CD4-positive, alpha-beta T cell treated with Interleukin-21 for 1 hour (primary cell): ENCODE measurements at places on chromosomes 13 and 19.

DNA sequence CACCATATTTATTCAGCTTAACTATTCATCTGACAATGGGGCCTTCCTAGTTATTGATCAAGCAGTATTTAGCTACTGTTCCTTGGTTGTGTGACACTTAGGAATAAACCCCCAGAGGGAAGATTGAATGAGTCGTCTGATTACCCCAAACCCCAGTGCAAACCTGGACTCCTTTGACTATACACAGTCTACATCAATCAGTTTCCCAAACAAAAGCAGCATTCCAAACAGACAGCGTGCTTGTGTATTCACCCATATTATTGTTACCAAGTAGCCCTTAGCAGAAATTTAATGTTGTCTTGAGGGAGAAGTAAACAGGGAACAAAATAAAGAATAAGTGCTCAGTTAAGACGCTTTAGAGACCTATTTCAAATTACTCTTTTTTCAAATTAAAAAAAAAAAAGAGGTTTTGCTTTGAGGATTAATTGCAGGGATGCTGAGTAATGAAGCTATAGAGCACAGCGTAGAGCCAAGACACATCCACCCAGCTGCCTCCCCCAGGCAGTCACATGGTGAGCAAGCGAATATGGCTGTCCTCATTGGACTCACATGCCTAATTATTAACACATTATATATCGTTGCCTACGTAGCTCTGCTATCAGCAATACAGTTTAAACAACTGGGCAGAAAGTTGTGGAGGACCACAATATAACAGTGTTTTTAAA lies 14.7 kb upstream of the B3GLCT start:
- no peak for DNase-seq

DNA sequence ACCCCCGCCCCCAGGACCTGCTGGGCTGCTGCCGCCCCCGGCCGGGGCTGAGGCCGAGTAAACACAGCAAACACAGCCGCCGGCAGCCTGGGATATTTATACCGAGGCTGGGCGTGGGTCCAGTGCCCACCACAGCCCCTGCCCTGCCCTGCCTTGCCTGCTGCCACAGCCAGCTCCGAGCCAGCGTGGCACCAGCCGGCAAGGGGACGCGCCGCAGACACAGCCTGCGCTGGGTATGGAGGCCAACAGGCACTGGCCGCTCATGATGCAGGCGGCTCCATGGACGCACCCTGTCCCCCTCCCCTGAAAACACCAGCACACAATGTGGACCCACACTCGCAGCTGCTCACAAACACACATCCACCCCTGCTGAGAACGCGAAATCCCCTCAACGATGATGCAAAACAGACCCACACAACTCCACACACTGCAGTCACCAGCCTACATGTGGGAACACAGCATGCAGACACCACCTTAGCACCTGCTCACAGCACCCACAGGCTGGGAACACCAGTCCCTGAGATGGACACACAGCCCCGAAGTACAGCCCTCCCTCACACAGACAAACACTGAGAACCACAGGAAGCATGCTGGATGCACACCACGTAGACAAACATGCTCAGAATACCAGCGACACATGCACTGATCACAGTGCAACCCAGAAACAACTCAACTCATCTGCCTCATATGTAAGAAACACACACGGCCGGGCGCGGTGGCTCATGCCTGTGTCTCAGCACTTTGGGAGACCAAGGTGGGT lies 16.2 kb downstream of the CCDC97 start:
- DNase-seq: peak; percentile 28

DNA sequence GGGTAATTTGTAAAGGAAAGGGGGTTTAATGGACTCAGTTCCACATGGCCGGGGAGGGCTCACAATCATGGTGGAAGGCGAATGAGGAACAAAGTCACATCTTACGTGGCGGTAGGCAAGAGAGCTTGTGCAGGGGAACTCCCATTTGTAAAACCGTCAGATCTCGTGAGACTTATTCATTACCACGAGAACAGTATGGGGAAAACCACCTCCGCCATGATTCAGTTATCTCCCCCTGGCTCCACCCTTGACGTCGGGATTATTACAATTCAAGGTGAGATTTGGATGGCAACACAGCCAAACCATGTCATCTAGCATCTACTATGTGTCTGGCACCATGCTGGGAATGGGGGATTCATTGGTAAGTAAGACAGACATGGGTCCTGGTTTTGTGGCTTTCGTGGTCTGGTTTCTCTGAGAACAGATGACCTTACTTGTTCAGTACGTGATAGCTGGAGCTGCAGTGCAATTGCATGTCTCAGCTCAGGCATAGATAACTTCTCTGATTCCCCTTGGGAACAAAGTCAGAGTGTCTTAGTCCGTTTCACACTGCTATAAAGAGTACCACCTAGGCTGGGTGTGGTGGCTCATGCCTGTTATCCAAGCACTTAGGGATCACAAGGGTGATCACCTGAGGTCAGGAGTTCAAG lies 8.3 kb downstream of the ZNF554 start:
- no peak for DNase-seq

- DNase-seq: no peak
Observed at GRCh38 chr13:100825557-100825956, 151.0 kb upstream of the TMTC4 start.

GRCh38 chr13:46628622-46629365 lies 75.8 kb downstream of the LRCH1 start:
- DNase-seq: no peak

- no peak for DNase-seq
Observed at GRCh38 chr19:6873708-6874431, 13.5 kb upstream of the ADGRE1 start.

- no peak for DNase-seq
Observed at GRCh38 chr13:104256701-104257100, 1190.5 kb upstream of the SLC10A2 start.

GRCh38 chr19:42629191-42629590 lies 34.5 kb upstream of the CEACAM8 start:
- no peak for DNase-seq

GRCh38 chr19:14502334-14503092 lies 6.6 kb upstream of the GIPC1 start:
- no peak for DNase-seq

DNA sequence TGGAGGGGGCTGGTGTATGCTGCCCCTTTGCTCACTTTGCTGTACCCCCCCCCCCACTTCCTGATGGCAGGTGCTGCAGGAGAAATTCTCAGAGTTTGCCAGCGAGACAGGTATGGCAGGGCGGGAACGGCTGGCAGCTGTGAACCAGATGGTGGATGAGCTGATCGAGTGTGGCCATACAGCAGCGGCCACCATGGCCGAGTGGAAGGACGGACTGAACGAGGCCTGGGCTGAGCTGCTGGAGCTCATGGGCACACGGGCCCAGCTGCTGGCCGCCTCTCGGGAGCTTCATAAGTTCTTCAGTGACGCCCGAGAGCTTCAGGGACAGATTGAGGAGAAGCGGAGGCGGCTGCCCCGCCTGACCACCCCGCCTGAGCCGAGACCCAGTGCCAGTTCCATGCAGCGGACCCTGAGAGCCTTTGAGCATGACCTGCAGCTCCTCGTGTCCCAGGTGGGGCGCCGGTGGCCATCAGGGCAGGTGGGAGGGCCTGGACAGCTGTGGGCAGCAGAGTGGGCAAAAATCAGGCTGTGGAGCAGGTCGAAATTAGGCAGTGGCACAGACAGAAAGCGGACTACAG lies 19.6 kb upstream of the SHKBP1 start:
- DNase-seq: no peak

- DNase-seq: no peak
Observed at GRCh38 chr19:40808497-40808896, 9.5 kb downstream of the EGLN2 start.

DNA sequence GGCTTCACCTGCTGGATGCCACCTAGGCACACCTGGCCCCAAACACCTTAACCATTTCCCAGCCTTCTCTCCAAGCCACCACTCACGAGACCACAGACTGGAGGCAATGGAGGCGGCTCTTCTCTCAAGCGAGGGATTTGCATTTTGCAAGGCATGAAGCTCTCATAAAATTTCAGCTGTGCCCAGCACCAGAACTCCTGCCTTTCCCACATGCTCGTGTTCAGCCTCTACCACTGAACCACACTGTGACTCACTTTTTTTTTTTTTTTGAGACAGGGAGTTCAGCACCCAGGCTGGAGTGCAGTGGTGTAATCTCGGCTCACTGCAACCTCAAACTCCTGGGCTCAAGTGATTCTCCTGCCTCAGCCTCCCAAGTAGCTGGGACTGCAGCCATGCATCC lies 10.6 kb downstream of the NANOS3 start:
- no peak for DNase-seq

- DNase-seq: no peak
Observed at GRCh38 chr19:12689581-12690216, 1.9 kb downstream of the GNG14 start.

GRCh38 chr13:83215627-83216026 lies 666.6 kb downstream of the SLITRK1 start:
- DNase-seq: no peak

DNA sequence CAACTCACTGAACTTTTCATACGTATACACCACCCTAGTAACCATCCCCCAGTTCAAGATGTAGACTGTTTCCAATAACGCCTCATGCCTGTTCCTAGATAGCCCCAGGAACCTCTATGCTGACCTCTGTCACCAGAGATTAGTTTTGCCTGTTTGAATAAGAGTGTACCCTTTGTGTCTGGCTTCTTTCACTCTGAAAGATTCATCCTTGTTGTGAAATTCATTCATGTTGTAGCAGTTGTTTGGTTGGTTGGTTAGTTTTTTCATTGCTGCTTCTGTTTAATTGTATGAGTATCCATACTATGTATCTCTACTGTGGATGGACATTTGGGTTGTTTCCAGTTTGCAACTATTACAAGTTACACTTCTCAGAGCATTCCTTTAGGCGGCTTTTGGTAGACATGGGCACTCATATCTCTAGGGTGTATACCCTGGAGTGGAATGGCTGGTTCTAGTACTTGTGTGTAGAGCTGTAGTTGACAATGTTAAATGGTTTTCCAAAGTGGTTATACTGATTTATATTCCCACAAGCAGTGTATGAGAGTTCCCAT lies 1.6 kb downstream of the RNASEH2B start:
- peak; percentile 26 for DNase-seq

DNA sequence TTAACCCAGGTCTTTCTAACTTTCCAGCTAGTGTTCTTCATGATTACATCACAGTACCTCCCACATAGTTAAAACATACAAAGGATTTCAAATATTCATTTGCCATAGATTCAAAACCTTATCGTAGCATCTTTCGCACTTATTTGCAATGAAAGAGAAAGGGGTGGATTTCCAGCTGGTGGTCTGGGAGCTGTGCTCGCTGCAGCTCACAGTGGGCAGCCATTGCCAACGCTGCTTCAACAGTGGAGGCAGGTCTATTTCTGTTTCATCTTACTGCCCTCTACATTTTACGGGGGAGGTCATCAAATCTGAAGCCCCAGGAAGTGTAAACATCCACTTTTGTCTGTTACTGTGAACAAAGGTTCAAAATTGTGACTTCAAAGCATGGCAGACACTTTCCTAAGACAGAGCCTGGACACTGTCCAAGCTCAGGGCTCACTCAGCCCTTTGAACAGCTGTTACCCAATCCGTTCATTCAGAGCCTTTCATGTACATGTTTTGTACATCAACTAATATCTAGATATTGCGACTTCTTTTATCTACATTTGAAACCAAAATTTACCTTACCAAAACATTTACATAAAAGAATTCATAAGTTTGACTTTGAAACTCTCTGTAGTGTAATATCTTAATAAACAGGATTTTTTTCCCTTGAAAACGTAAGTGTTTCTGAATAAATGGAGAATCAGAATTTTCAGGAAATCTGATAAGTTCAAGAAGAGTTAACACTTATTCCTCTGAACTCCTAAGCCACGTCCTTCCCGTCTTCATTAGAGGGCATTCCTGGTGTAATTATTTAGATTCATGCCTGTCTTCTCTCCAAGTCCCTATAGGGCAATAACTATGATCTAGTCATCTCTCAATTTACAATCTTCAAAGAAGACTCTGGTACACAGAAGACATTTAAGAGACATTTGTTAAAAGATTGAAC lies 25.1 kb downstream of the STARD13 start:
- no peak for DNase-seq

GRCh38 chr19:35623327-35624010 lies 5.4 kb upstream of the RBM42 start:
- no peak for DNase-seq

GRCh38 chr13:27293076-27293691 lies 22.6 kb downstream of the RASL11A start:
- DNase-seq: peak; percentile 15

DNA sequence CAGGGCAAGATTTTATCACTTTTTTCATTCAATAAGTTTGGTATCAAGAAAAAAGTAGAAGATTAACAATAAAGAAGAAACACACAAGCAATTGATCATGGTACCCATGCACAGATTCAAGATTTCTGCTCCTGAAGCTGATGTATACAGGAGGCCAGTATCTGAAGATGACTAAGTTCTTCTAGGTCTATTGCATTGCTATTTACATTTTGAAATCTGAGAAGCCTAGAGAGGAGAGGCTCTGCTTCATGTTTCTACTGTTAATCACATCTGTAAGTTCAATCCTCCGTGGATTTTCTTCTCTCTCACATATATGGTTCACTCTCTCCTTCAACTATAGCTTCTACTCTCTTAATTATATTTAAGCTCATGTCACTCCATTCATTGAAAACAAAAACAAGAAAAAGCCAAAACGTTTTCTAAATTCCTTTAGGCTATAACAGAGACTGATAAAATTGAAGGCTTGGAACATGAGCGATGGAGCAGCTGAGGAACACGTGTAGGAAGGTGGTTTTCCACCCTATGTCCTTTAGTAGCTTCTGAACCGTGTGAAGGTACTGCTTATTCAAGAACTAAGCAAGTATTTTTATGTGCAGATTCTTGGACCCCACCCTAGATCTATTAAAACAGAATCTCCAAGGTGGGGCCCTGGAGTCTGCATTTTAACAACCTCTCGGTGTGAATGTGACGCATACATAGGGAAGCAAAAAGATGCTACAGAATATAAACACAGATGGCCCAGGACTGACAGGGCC lies 198.2 kb downstream of the EFNB2 start:
- DNase-seq: no peak

DNA sequence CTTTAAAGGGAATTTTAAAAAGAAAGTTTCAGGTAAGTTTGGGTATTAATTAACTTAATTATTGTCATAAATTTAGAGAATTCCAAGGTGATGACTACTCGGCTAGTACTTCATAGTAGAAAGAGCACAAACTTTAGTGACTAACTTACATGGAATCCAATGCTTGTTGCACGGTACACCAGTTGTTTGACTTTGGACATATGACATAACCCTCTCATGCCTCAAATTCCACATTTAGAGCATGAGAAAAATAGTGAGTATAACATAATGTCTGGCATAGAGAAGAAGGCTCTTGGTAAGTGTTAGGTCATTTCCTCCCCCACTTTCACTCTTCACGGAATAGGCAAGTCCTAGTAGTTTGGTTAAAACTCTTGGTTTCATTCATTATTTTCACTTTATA lies 1249.4 kb upstream of the SLC10A2 start:
- no peak for DNase-seq
